Gastroesophageal sphincter (tissue), 4 donors: ENCODE measurements at places on chromosomes 12 and 14.

DNA sequence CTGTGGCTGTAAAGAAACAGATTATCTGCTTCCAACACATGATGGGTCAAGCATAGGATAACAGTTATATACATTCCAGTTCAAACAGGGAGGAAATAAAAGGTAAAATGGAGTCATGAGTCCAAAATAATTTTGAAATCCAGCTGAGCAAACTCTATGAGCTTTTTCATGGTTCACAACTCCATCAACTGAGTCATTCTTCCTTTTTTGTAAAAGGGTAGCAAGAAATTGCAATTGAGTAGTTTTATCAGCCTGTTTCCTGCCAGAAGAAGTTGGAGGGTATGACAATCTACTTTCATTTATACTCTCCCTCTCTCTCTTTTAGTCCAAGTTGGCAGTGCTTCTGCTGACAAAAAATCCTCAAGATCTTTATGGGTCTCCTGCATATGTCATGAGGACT lies 95.6 kb downstream of the CPNE8 start:
- no peak for ATAC-seq

GRCh38 chr12:128047266-128048060 lies 219.5 kb upstream of the TMEM132C start:
- ATAC-seq: no peak

- ATAC-seq: no peak
These were observed 103.9 kb upstream of the TMEM132C start for GRCh38 chr12:128163086-128163485.

DNA sequence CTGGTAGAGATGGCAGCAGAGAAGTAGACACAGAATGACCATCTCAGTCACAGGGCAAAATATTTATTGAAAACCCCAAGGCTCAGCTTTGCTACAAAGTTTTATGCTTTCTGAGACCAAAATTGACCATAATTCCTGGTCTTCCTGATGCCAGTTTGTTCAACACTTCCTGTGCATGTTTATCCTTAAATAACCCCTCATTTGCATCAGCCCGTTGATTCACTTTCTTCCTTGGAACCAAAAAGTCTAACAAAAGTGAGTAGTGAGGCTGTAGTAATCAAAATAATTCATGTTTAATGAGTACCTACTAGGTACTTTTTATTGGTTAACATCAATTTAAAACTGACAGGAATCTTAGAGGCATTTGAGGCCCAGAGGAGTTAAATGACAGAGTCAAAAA lies 51.7 kb downstream of the TRHDE start:
- no peak for ATAC-seq

DNA sequence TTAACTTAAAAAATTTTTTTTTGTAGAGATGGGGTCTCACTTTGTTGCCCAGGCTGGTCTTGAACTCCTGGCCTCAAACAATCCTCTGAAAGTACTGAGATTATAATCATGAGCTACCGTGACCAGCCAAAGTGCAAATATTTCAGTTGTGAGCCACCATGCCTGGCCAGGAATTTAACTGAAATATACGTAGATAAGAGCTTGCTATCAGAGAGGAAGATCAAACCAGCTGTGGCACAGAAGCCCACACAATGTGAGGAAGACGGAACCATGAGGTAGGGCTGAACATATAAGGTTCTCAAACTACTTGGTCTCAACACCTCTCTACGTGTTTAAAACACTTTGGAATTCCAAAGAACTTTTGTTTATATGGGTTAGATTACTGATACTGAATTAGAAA lies 29.1 kb downstream of the ATG14 start:
- no peak for ATAC-seq

GRCh38 chr12:1530592-1531152 lies 63.7 kb downstream of the FBXL14 start:
- ATAC-seq: peak; percentile 20

DNA sequence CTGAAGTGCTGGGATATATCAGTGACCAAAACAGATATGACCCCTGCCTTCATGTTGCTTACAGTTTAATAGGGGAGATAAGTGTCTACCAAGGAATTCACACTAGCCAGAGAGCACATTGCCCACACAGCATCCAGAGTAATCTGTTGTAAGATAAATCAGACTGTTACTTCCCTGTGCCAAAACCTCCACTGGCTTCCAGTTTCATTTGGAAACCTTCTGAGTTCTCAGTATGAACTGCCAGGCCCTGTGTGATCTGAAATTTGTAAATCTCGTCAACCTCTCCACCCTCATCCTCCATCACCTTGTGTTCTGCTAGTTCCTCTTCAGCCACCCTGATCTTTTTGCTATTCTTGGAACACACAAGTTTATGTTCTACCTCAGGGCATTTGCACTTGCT lies 154.7 kb downstream of the ETV6 start:
- ATAC-seq: no peak

GRCh38 chr12:114958538-114958937 lies 274.6 kb upstream of the TBX3 start:
- no peak for ATAC-seq

DNA sequence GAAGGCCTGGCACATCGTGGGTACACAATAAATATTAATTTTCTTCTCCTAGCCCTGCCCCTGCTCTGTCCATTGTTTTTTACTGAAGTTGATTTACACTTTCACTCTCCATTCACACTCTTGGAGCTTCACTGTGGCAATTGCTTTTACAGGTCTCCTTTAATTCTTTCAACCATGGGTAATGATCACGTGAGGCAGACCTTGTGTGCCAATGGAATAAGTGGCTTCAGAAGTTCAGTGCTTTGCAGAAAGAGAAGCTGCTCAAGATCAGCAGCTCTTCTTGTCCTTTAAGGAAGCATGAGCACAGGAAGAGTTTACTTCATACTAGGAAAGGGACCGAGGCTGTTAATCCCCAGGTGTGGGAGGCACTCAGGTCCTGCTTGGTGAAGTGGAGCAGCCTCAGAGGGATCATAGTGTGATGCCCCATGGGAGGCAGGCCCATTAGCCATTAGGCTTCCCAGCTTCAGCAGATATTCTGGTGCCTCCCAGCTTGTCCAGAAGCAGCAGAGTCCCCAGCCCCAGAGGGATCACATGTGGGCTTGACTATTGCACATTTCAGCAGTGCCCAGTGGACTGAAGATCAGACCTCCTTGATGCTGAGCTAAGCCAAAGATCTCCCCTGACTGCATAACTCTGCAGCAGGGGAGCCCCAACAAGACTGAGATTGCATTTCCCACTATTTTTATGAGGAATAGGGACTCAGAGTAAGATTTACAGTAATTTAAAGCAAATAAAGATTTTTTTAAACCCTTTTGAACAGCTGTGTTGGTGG lies 5.0 kb upstream of the SLC35F4 start:
- no peak for ATAC-seq

DNA sequence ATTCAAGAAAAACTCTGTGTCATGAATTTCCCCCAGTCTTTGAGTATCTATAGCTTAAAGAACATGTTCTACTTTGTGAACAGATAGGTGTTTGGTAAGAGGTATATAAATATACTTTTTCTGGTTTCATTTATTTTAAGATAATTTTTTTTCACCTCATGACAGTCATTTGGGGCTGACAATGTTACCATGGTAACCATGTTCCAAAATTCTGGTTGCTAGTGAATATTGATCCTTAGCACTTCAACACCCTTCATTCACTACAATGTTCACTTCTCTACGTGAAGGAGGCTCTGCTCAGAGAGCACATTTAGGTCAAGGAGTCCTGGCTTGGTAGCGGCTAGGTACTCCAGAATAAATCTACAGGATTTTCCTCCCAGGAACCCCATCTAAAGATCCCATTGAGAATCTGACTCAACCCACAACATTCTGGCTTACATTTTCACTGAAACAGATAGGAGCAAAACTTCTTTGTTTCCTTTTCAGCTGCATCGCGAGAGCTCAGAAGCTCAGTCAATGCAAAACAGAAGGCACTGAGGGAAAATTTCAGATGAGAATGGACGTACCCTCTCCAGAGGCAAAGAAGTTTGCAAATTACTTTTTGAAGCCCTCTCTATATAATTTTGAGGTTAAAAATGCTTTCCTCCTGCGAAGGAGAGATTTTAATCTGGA lies 93.6 kb downstream of the ARF6 start:
- ATAC-seq: no peak

- ATAC-seq: no peak
These were observed 70.0 kb upstream of the VPS33A start for GRCh38 chr12:122336015-122336946.

GRCh38 chr14:101010293-101010692 lies 106.8 kb upstream of the RTL1 start:
- ATAC-seq: no peak

GRCh38 chr12:68340404-68341270 lies 8.5 kb upstream of the MDM1 start:
- ATAC-seq: no peak

DNA sequence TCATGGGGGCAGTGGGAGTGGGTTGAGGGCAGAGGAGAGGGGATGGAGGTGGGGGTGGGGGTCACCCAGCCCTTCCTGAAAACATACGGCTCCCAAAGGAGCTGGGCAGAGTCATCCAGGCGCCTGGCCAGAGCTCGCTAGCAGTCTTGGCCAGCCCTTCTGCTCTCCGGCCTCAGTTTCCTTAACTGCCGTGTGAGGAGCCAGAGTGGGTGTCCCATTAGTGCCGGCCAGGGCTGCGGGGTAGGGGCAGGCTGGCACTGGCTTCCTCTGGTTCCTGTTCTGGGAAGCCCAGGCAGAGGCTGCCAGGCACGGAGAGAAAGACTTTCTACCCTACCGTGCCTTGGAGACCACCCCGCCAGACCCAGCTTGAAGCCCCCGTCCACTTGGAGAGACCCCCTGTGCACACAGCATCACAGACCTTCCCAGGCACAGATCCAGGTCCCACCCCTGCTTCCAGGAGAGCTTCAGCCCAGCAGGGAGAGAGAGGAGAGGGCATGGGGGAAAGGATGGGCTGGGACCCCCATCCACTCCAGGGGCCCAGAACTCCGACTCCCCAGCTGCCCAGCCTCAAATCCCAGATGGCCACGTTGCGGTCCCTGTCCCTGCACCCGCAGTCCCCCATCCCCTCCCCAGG lies 93.3 kb downstream of the RFLNA start:
- no peak for ATAC-seq

GRCh38 chr12:57210926-57211692 lies 5.5 kb upstream of the NXPH4 start:
- no peak for ATAC-seq

GRCh38 chr14:39425947-39426346 lies 6.3 kb downstream of the FBXO33 start:
- ATAC-seq: no peak

DNA sequence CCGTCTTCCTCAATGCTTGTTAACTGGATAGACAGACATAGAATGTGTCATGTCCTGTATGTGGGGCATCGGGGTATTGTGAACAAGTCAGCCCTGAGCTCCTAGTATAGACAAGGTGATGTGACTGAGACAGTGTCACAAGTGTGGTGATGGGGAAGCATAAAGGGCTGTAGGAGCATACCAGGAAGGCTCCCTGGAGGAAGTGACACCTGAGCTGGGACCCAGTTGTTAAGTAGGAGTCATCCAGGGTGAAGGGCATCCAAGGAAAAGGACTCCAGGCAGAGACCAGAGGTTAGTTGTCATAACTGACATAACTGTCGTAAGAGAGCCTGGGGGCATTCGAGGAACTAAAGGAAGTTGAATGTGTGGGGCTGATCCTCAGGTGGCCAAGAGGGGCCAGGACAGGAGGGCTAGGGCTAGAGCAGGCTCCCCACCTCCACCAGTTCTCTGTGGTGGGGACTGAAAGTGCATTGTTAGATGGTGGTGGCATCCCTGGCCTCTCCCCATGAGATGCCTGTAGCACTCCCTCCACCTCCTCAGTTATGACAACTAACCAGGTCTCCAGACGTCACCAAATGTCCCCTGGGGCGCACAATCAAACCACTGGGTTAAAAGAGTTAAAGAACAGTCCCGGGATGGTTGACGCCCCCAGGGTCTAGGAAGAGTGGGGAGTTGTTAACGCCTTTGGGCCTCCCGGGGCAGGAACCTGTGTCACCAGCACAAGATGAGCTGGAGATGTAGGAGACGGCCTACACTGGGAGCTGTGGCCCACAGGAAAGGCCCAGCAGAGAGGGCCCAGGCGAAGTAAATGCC lies 2.4 kb downstream of the FICD start:
- no peak for ATAC-seq

- ATAC-seq: peak; percentile 86
These were observed 1.1 kb upstream of the HDAC7 start for GRCh38 chr12:47820631-47821345.

- ATAC-seq: no peak
These were observed 11.7 kb upstream of the NFKBIA start for GRCh38 chr14:35416108-35416750.

- no peak for ATAC-seq
These were observed 976.7 kb upstream of the TMEM132C start for GRCh38 chr12:127290251-127290650.

GRCh38 chr12:67077617-67078016 lies 191.5 kb upstream of the CAND1 start:
- ATAC-seq: no peak

- no peak for ATAC-seq
These were observed 213.8 kb downstream of the ATXN7L3B start for GRCh38 chr12:74751441-74751840.

- no peak for ATAC-seq
These were observed 55.4 kb upstream of the FUT8 start for GRCh38 chr14:65357113-65357512.
